Stimulated activated CD8-positive, alpha-beta memory T cell treated with anti-CD3 and anti-CD28 coated beads, Interleukin-15, amount 100 ng/mL, for 24 hours (primary cell): ENCODE measurements at places on chromosomes 7 and 10.

- DNase-seq = no peak
Measured at GRCh38 chr10:49298983-49299815, at the start of gene C10orf71. TSS of gene C10orf71 (plus strand) at chr10:49299170. CDS start at chr10:49322546, 23,376 bp downstream.

DNA sequence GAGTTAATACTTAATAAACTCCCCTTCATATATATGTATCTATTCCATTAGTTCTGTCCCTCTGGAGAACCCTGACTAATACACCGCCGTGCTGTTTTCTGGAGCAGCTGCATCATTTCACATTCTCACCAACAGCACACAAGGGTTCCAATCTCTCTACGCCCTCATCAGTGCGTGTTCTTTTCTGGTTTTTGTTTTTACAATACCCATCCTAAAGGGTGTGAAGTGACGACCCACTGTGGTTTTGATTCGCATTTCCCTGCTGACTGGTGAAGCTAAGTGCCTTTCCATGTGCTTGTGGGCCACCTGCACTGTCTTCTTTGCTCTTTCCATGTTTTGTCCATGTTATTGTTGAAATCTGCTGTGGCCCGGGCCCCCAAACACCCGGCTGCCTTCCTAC is 11.0 kb upstream of the INSIG1 start:
- DNase-seq = no peak

- DNase-seq = no peak
Measured at GRCh38 chr10:99828464-99828863, 46.0 kb downstream of the ABCC2 start.

DNA sequence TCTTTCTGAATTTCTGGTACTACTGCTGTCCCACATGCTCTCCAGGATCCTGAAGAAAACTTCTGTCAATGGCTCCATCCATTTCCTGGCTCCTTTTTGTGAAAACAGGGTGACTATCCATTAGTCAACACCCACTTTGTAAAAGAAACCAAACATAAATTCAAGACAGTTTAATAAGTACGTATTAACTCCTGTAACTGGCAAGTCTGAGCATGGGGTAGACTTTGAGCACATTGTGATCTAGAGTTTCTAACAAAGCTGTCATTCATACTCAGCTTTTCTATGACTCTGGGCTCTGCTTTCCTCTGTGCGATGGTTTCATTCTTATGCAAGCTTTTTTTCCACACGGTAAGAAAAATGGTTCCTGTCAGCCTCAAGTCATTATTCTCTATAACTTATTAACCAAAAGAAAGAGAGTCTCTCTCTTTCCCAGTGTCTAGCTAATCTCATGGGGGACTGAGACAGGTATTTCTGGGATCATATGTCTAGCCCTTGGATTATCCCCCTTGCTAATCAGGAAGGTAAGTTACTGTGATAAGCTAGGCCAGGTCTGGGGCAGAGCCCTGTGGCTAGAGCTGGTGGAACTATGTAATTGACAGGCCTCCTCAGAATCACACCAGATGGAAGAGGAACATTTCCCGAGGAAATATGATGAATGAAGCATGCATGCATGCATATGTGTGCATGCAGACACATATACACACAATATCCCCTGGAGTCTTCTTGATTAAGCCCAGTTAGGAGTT is 98.5 kb downstream of the GNAI1 start:
- DNase-seq = no peak

DNA sequence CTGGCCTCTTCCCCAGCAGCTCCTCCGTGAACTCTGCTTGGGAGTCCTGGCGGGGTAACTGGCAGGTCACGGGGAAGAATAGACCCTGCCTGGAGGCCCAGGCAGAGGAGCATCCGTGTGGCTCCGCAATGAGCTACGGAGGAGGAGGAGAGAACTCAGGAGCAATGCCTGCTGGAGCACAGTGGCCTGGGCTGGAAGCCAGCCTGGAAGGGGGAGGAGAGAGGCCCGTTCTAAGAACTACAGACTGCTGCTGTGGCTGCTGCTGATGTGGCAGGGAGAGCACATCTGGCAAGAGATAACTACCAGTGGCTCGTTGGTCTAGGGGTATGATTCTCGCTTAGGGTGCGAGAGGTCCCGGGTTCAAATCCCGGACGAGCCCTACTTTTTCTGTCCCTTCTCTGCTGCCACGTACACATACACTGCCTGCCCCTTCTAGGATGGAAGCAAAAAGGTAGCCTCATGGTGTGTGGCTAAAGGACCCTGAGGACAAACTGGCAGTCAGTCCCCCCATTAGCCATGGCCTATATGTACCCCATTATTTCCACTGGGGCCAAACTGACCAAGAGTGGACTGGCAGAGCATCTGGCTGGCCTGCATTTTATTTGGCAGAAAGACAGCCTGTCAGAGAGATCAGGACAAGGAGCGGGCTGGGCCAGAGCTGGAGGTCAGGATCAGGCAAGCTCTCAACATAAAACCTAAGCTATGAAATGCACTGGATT is 7.7 kb upstream of the OPN1SW start:
- no peak for DNase-seq

- DNase-seq = no peak
Measured at GRCh38 chr7:127415060-127415742, 22.7 kb upstream of the ZNF800 start.

GRCh38 chr10:48913674-48914073 is 26.0 kb downstream of the LRRC18 start:
- DNase-seq = no peak

- DNase-seq = no peak
Measured at GRCh38 chr10:70312249-70312648, 28.4 kb upstream of the NPFFR1 start.

DNA sequence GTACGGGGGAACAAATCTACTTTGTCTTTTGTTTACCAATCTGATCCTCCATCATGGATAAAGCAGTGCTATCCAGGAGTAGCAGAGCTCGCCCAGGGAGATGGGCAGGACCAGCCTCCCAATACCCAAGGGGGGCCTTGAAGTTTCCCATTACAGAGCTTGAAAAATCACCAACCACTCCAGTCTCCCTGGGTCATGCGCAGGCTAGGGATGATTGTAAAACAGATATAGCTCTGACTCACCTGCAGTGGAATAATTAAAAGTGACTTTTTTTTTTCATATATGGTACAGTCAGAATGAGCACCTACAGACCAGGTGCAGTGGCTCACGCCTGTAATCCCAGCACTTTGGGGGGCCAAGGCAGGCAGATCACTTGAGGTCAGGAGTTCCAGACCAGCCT is 204.6 kb upstream of the PLXNA4 start:
- DNase-seq = no peak

DNA sequence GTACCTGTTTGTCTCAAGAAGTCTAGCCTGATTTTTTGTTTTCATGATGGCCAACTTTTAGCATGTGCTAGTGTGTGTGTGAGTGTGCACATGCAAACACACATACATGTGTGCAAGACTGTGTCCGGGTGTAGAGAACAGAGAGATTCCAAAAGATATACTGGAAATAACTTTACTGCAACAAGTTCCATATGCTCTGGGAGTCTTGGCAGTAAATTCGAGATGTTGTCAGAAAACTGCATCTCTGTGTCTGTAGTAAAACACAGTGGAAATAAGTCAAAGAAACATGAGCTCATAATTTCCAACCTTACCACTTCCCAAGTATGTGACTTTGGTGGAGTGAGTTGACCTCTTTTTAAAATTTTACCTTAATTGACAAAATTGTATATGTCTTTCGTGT is 950.8 kb upstream of the C7orf33 start:
- no peak for DNase-seq

GRCh38 chr10:23408330-23408976 is 30.4 kb upstream of the OTUD1 start:
- DNase-seq = no peak

- DNase-seq = no peak
Measured at GRCh38 chr10:70106958-70107791, 25.4 kb downstream of the AIFM2 start.

GRCh38 chr7:102451371-102452054 is 13.2 kb downstream of the ALKBH4 start:
- no peak for DNase-seq

- no peak for DNase-seq
Measured at GRCh38 chr7:64630496-64630895, 35.4 kb upstream of the ZNF107 start.

- DNase-seq = no peak
Measured at GRCh38 chr7:92567460-92567859, 22.7 kb downstream of the FAM133B start.
